Activated T-helper 1 cell treated with anti-CD3 and anti-CD28 coated beads, Interleukin-2, amount 50 U/mL, for 16 hours (primary cell): ENCODE measurements at places on chromosomes 16 and 17.

DNA sequence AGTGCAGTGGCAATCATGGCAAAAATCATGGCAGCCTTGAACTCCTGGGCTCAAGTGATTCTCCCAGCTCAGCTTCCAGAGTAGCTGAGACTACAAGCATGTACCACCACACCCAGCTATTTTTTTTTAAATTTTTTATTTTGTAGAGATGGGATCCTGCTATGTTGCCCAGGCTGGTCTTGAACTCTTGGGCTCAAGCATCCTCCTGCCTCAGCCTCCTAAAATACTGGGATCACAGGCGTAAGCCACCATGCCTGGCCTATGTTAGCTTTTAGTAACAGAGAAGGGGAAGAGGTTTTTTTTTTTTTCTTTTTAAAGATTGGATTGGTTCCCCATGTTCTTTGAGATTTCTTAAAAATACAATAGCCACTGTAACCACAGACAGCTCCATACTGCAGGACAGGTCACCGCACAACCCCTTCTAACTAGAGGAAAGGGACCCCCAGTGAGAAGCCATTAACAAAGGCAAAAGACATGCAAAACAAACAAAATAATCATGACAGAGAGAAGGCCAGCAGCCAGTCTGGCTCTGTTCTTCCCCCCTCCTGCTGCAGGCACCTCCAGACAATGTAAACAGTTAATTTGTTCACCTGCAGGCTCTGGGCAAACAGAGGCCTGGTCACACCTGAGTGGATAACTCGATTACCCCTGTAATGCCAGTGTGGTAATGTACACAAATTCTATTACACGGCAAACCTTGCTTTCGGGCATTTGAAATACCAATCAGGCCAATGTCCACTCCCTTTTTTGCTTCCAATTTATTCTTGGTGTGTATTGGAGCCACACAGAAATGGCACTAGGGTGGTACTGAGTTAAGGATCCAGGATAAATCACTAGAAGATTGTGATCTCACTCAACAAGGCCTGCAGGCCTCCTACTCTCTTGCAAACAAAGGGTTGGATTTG, 52.9 kb downstream of the SNX11 start:
- no peak for DNase-seq

- DNase-seq, result no peak
These were observed 7.7 kb downstream of the MMD start for GRCh38 chr17:55413825-55414489.

DNA sequence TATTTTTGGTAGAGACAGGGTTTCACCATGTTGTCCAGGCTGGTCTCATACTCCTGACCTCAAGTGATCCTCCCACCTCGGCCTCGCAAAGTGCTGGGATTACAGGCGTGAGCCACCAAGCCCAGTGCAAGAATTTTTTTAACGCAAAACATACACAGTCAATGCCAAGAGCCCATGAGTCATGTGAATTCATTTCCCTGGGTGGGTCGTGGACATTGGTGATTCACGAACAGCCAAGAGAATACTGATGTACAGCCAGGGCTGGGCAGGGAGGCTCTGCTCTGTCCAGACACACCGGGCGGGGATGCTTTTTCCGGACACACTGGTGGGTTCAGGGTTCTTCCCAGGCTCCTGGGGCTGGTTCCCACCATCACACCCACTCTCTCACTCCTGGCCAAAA, 17.7 kb downstream of the SLC38A8 start:
- no peak for DNase-seq

DNA sequence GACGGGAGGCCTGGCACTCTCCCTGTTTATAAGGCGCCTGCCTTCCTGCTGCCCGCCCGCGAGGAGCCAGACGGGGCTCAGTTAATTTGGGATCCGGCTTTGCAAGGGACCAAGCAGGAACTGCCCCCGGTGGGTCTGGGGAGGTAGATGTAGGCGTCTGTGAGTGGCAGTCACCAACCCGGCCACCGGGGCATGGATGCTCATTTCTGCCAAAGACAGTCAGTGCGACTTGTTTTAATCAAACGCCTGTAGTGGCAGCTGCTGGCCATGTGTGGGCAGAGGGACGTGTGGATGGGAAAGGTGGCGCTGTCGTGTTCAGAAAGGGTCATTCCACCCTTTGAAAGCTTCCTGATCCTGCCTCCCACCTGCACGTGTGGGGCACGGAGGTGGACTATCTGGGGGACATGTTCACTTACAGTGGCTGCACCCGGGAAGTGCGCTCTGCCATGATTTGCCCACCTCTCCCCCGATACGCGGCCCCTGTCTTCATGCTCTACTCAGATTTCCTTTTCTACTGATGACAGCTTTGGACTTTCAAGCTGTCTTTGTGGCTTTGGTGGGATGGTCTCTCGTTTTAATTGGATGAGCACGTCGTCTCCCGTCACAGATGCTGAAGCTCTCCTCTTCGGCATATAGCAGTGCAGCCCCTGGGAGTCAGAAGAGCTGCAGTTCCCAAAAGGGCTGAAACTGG, 60.3 kb upstream of the CIBAR2 start:
- no peak for DNase-seq

DNA sequence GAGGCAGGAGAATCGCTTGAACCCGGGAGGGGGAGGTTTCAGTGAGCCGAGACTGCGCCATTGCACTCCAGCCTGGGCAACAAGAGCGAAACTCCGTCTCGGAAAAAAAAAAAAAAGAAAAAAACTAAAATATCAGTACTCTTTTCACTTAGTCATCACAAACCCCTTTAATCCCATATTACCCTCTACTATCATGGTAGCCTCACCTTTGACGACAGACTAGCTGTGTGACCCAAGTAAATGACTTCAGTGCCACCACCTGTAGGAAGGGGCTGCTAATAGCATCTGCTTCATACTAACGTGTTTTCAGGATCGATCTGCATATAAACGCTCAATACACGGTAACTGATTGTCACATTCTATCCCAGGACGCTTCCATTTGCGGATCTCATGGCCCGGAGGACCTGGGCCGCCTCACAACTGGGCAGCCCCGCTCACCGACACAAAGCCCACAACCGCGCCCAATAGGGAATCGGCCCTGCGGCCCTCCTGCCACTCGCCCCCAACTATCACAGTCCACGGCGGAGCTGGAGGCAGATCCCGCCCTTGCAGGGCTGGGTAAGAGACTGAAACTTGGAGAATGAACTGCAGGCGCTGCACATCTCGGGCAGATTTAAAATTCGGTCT, 1.1 kb upstream of the ZNF263 start:
- no peak for DNase-seq

DNA sequence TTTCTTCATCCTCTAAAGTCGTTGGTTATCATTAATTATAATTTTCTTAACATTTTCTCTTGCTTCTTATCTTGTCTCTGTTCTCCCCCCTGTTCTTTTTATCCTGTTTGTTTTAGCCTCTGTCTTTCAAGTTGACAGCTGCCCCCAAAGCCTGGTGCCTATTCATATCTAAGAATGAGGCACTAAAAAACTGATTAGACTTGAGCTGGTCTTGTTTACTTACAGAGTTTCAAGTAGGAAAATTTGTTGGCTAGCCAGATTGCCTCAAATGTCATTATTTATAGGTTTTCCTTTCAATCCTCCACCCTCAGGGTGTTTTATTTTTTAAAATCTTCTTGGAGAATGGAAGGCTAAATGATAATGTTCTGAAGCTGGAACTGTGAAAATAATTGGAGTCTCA, 236.0 kb downstream of the UTP18 start:
- no peak for DNase-seq

GRCh38 chr17:27531469-27531961, 75.3 kb downstream of the KSR1 start:
- DNase-seq, result no peak

GRCh38 chr17:58147930-58148434, at the start of gene OR4D1:
TSS of gene OR4D1 (plus strand) at chr17:58148384. CDS start at chr17:58155154, 6,770 bp downstream.
- DNase-seq, result no peak

- no peak for DNase-seq
These were observed 242.3 kb downstream of the CCDC182 start for GRCh38 chr17:57502811-57503241.

GRCh38 chr17:45414990-45415881, 17.4 kb downstream of the ARHGAP27 start:
- DNase-seq, result no peak

DNA sequence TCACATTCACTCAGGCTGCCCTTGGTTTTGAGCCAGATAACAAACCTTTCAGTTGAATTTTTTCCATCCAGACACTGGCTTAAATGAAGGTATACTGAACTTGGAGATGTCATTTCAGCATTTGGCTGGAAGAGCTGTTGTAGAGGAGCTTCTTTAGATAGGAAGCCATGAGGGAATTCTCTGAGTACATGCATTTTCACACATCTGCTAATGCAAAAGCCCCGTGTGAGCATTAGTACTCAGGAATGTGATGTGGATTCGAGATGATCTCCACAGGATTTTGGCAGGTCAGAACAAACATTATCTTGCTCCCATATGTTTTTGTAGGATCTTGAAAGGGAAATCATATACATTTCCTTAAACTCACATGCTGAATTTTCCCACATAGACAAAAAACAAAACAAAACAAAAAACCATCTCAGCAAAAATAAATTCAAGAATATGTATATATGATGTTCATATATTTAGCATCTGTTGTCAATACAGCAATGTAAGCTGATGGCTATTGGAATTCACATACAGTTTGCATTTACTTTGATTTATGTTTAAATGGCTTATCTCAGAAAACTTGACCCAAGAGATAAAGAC, 277.2 kb upstream of the TBX2 start:
- no peak for DNase-seq

DNA sequence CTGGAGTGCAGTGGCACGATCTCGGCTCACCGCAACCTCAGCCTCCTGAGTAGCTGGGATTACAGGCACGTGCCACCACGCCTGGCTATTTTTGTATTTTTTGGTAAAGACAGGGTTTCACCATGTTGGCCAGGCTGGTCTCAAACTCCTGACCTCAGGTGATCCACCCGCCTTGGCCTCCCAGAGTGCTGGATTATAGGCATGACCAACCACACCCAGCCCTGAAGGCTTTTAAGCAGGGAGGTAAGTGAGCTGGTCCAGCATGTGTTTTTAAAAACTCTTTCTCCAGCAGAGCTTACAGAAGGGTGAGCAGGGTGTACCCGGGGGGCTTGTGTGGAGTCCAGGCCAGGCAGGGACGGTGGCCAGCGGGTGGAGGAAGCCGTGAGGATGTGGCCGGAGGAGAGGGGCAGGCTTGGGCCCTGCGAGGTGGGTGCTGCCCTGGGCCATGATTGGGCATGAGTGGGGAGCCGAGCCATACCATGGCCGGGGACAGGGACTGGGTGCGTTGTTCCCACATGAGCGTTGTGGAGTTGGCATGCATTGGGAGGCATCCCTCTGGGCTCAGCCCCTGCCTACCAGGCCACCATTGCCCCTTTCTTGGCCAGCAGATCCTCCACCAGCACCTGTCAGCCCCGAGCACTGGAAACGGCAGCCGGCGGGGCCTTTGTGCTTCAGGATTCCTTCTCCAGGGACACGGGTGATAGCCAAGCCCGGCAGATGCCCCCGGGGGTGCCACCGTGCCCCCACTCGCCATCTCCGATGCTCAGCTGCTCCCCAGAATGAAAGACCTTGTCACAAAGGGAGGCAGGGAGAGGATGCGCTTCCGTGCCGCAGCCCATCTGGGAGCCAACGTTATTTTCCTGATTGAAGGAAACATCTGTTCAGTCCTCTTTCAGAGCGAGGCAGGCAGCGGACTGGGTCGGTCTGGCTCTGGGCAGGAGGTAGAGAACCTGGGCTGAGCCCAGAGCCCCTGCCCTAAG, 64.5 kb downstream of the RAI1 start:
- DNase-seq, result no peak

- DNase-seq, result no peak
These were observed 67.9 kb downstream of the HIC1 start for GRCh38 chr17:2122641-2123302.

DNA sequence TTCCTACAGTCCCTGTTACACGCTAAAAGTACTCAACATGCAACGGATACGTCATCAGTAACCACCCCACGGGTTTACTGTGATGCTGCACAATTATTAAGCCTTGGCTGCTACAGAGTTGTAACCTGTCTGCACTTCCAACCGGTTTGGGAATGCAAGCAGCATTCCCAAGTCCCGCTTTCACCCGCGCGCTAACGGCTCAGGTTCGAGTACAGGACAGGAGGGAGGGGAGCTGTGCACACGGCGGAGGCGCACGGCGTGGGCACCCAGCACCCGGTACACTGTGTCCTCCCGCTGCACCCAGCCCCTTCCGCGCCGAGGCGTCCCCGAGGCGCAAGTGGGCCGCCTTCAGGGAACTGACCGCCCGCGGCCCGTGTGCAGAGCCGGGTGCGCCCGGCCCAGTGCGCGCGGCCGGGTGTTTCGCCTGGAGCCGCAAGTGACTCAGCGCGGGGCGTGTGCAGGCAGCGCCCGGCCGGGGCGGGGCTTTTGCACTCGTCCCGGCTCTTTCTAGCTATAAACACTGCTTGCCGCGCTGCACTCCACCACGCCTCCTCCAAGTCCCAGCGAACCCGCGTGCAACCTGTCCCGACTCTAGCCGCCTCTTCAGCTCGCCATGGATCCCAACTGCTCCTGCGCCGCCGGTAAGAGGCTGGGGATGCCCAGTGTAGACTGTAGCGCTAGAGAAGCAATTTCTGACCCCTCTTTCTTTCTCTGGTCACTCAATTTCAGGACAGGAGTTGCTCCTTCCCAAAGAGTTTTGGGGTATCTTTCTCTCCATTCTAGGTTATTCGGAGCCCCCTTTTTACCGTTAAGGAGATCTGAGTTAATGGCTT, at the start of gene MT2A:
Gene MT2A, plus strand, starts transcription at position 542 of the 833 bp plus-strand sequence. Its CDS starts 72 bp downstream, at position 614.
- DNase-seq, result peak; percentile 66
